ENCODE measurements at places on chromosomes 2 and 18.

DNA sequence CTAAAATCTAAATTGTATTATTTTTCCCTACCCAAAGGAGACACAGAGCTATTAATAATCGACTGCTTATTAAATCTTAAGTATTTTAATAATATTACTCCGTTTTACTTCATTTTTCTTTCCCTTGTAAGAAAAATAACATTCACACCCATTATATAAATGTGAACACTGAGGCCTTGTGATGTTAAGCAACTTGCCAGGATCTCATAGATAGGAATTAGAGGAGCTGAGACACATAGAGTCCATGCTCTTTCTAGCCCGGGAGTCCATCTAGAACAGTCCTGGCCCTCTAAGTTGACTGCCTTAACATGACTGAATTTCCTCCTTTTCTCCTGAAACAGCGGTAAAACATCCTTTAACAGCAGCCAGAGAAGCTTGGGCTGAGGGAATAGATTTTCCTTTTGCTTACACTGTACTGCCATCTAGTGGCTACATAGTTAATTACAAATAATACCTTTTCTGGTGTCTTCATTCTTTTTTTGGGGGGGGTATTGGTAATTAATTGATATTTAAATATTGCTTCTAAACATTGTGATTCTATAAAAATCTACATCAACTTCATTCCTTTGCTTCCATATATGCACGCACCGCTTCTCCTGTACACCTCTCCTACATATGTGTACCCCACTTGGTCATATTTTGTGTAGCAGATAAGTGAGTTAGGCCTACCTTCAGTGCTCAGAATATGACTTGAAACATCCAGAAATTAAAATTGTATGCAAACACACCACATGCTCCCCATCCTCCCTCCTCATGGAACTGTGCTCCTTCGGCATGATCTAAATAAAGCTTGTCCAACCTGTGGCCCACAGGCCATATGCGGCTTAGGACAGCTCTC, 125.8 kb upstream of the HNMT start:
- DNase-seq = no peak

DNA sequence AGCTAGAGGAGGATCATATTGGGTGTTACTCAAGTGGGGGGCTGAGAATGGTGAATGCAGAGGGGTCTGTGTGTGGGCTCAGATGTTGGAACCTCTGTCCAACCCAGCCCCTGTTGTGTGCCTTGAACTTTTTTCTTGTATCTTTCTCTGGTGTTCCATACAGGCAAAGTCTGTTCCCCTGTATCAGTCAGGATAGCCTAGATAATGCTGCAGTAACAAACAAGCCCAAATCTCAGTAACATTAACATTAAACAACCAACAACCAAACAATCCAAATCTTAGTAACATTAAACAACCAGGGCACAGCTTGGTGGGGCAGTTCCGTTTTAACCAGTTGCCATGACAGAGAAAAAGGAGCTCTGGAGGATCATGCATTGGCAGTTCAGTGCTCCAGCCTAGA, 103.7 kb downstream of the CTIF start:
- no peak for DNase-seq

DNA sequence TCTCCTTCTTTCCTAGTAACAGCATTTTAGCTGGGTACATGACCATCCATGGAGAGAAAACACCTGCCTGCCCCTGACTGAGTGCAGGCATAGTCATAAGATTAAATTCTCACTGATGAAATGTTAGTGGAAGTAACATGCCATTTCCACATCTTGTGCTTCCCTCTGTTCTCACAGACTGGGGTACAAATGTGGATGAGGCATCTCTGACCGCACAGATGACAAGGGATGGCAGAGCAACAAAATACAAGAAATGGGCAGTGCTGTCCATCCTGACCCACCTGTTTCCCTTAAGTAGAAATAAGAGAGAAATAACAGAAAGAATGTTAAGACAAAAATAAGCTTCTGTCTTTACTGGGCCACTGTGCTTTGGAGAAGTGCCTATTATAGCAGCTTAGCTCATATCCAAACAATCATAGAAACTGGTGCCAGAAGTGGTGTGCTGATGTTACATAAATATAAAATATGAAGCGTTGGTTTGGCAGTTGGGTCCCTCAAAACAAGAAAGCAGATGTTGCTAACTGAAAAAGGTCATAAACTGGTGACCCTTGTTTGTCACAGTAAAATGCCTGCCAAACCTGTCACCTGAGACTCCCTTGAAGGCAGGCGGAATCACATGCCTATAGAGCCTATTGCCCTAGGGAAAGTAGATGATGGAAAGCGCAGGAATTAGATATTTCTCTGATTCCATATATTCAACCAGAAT, 72.4 kb upstream of the CCDC150 start:
- no peak for DNase-seq

- no peak for DNase-seq
Observed at GRCh38 chr2:120435671-120436459, 89.9 kb downstream of the INHBB start.

- DNase-seq = no peak
Observed at GRCh38 chr2:196259507-196260481, 88.4 kb upstream of the STK17B start.

DNA sequence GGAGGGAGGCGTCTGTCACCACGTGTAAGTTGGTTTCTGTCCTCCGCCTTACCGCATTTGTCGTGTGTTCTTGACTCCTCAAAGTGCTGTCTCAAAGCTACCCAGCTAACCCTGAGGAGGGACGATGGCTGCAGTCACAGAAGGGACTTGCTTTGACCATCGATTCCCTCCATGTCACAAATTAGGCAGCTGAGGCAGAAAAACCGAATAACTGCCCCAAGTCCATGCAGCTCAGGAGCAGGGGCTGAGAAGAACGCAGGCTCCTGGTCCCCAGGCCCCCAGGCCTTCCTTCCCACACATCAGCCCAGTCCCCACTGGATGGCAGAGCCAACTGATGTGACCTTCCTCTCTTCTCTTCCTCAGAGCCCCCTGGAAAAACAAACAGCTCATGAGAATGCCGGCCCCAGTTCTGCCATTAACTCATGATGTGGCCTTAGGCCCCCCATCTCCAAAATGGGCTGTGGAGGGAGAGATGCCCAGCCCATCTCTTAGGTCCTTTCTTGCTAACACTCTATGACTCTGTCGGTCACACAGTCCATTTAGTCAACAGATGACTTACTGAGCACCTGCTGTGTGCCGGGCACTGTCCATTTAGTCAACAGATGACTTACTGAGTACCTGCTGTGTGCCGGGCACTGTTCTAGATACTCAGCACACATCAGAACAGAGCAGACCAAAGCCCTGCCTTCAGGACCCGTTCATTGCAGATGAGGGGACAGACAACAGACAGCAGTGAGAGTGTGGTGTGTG, 19.6 kb downstream of the MTERF4 start:
- DNase-seq = no peak
